GM06990 (cell line): ENCODE measurements at places on chromosomes 1 and 21.

DNA sequence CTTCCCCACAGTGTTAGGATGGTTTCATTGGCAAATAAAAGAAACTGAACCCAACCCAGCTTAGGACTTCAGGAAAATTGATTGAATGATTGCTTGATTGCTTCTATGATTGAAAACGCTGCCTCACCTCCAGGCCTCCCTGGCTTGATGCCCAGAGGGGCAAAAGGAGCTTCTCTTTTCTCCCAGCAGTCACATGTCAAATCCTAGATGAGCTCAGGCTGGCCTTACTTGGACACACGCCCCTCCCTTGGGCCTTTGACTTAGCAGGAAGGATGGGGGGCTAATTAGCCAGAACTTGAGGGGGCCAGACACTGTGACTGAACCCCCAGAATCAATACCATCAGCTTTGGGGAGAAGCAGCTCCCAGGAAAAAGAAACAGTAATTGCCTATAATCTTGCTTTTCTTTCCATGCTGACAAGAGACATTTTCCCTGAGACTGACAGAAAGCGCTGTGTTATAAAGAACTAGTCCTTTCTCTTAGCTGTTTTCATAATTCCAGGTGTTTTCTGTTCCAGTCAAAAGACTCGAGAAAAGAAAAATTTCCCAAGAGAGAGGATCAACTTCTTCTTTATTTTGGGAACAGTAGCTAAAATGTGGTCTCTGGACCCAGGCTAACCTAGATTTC is 50.8 kb upstream of the ATP5PO start:
- DNase-seq = no peak

DNA sequence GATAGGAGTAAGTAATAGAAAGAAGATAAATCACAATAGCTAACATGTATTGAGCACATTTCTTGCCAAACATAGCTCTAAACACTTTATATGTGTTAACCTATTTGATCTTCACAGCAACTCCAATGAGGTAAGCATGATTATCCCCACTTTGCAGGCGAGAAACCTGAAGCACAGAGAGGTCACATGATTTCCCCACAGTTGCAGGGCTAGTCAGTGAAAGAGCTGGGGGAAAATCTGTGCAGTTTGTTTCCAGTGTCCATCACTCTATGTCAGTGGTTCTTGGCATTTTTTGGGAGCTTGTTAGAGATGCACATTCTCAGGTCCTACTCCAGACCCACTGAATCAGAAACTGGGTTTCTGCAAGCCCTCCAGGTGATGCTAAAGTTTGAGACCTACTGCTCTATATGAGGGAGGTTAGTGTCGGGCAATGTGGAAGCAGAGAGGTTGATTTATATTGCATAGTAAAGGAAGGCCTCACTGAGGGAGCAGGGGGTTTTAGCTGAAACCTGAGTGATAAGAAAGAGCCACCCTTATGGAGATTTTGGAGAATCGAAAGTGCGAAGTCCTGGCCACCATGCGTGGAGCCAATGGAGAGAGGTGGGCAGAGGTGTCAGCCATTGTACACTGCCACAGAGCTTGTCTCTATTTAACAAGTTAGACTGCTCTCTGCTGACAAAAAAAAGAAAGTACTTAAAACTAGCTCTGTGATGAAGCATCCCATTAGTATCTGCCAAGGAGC is 20.9 kb downstream of the MCOLN3 start:
- DNase-seq = no peak

GRCh38 chr1:78426408-78426807 is 64.4 kb upstream of the PTGFR start:
- no peak for DNase-seq

- DNase-seq = no peak
Measured at GRCh38 chr1:101438359-101438758, 201.5 kb downstream of the S1PR1 start.

DNA sequence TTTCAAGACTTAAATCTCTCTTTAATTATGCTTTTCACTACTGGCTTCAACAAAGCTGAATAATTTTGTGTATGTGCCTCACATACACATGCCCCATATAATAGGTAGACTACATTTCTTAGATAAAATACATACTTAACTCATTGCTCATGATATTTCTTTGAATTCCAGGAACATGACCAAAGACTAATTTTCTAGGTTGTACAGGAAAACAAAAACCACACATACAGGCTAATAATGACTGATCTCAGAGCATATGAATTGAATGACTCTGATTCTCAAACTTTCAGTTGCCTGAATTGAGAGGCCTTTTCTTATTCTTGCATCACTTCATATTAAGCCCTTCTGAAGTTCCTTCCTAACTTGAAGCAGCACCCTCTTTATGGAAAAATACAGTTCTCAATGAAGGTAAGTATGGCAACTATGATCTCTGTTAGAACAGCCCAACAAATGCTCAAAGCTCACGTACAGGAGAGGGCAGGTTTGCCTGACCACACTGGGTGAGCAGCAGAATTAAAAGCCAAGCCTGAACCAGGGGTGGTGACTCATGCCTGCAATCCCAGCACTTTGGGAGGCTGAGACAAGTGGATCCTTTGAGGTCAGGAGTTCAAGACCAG is 22.6 kb upstream of the UAP1 start:
- DNase-seq = no peak

GRCh38 chr1:116916533-116917445 is 7.1 kb downstream of the PTGFRN start:
- no peak for DNase-seq

- no peak for DNase-seq
Measured at GRCh38 chr1:115293899-115294298, 44.1 kb downstream of the NGF start.

DNA sequence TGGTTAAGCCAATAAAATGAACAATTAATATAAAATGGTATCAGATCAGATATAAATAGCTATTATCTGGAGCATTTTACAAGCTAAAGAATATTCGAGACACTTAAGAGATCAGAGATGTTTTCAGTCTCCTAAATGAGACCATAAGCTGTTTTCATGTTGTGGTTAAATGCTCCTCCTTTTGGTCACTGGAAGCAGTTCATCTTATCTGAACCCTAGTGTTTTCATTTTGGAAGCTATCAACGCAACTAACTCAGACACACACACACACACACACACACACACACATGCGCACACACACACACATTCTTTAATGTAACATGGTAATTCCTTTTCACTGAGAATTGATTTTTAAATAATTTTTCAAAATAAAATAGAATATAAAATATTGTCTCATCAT is 10.0 kb upstream of the LRRC8C start:
- DNase-seq = no peak
